NCI-H1694 (cell line): ENCODE measurements at places on chromosomes 11 and 22.
A peak's percentile ranks its signal among the peaks of the same experiment; 100 is the strongest.

- DNase-seq = no peak
Measured at GRCh38 chr11:109027851-109028250, 363.0 kb downstream of the DDX10 start.

GRCh38 chr11:1295086-1295485, 14.3 kb downstream of the TOLLIP start:
- DNase-seq = no peak

DNA sequence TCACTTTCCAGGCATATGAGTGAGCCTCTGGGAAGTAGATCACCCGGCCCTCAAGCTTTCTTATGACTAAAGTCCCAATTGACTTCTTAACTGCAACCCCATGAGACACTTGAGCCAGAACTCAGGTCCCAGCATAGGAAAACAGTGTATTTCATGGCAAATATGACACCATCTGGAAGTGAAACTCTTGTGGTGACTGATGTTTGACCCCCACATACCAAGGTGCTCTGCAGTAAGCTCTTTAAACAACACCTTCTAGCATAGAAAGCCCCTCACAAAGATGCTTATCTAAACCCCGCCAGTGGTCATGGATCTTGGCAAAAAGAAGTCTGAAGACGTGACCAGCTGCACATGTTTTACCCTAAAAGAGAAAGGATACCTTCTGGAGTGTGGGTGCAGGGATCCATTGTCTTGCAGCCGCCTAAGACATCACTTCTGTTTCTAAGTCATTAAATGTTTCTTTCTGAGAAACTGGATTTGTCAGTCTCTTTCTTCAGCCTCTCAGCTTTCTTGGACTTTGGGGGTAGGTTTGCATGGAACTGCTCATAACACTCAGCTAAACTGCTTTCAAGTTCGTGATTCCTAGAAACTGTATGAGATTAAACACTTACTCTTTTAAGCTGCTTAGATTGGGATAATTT, 7.4 kb upstream of the PELI3 start:
- no peak for DNase-seq

GRCh38 chr11:5004424-5005274, 10.0 kb downstream of the OR51L1 start:
- peak; percentile 25 for DNase-seq

- peak; percentile 4 for DNase-seq
Measured at GRCh38 chr11:101456812-101457211, 127.0 kb downstream of the TRPC6 start.

DNA sequence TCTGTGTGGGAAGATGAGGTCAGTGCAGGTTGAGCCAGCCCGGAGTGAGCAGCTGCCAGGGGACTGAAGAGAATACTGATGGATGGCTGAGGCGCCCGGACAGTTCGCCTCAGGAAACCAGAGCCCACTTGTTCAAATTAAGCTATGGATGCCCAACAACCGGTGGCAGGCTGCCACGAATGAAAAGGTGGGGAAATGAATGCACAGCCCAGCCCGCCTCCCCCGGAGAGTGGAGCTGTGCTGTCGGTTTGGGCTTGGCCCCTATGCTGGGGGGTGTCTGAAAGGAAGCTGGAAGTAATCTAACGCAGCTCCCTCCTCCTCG, 21.9 kb downstream of the HSPA8 start:
- no peak for DNase-seq

GRCh38 chr22:26172389-26172990, 3.2 kb downstream of the SEZ6L start:
- peak; percentile 7 for DNase-seq

- no peak for DNase-seq
Measured at GRCh38 chr11:20163783-20164481, 3.7 kb upstream of the DBX1 start.

GRCh38 chr11:1565904-1566247, 6.2 kb downstream of the DUSP8 start:
- no peak for DNase-seq

- DNase-seq = no peak
Measured at GRCh38 chr11:128890543-128891368, at the start of gene KCNJ5. Gene KCNJ5, plus strand, starts transcription at chr11:128891356. Its CDS starts 19,918 bp downstream, at chr11:128911274.

DNA sequence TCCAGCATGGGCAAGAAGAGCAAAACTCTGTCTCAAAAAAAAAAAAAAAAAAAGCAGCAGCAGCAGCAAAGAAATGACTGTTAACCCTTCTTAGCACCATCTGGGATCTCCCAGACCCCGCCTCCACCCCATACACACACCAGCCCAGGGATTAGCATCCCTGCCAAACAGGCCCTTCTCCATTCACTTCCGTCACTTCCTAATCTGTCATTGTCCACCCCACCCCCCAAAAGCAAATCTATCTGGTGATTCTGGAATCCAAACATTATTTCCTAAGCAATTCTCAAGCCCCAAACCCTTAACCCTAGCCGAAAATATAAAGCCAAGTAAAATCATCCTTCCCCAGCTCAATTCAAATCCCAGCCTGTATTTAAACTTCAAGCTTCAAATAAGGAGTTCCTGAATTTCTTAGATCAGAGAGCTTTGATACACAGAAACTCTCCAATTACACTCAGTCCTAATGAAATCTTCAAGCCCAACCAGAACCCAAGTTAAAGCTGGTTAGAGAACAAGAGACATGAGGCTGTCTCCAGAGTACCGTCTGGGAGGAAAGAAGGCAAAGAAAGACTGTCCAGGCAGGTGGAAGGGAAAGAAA, 6.0 kb upstream of the AHNAK start:
- no peak for DNase-seq

DNA sequence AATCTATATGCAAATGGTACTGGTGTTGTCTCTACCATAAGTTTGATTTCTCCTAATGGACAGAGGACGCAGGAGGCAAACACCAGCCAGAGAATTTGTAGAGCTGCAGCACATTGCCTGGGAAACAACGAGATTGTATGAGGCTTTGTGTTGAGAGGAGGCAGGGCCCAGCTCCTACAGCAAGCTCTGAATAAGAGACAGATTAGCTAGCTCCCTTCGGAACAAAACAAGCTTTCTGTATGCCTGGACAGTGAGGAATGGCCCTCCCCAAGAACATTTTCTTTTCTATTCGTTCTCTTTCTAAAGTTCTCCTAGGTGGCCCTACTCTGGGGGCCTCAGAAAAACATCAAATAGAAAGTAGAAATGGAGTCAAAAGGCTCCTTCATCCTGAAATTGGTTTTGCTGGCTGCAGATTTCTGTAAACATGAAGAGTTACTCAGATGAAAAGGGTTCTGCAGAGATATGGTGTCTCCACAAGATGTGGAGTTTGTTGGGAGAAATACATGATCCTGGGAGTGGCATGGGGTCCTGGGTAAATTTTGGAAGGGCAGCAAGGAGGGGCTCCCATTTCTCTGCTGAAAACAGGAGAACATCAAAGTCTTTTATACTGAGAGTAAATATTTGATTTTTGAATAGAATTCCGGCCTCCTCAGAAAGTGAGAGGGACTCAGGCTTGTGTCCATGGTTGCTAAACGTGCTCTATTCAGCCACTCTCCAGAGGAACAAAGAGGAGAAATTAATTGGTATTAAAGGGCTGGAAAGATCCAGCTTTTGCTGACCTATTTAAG, 6.8 kb upstream of the HEPACAM start:
- no peak for DNase-seq

- no peak for DNase-seq
Measured at GRCh38 chr11:109424901-109425300, 2.9 kb downstream of the C11orf87 start.

- no peak for DNase-seq
Measured at GRCh38 chr11:86182976-86183584, 61.5 kb upstream of the EED start.

GRCh38 chr22:50105208-50106100, 15.6 kb downstream of the MOV10L1 start:
- DNase-seq = no peak

DNA sequence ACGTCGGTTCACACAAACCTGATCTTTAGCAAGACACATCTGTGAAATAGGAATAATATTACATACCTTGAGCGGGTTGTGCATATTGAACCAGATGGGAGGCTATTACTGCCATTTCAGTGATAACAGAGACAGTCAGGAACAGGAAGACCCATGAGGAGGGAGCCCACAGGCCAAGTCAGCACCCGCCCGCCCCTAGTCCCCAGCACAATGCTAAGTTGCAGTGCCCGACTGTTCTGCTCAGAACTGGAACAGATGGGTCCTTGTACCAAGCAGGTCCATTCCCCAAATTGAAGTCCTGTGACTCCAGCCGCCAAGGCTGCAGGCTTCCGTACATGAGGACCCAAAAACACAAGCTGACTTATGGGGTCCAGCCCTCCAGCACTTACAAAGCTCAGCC, 9.3 kb downstream of the CXCR5 start:
- no peak for DNase-seq

- no peak for DNase-seq
Measured at GRCh38 chr22:35368386-35368785, 12.5 kb upstream of the HMOX1 start.

GRCh38 chr22:32858121-32858703, 56.7 kb downstream of the TIMP3 start:
- DNase-seq = no peak

DNA sequence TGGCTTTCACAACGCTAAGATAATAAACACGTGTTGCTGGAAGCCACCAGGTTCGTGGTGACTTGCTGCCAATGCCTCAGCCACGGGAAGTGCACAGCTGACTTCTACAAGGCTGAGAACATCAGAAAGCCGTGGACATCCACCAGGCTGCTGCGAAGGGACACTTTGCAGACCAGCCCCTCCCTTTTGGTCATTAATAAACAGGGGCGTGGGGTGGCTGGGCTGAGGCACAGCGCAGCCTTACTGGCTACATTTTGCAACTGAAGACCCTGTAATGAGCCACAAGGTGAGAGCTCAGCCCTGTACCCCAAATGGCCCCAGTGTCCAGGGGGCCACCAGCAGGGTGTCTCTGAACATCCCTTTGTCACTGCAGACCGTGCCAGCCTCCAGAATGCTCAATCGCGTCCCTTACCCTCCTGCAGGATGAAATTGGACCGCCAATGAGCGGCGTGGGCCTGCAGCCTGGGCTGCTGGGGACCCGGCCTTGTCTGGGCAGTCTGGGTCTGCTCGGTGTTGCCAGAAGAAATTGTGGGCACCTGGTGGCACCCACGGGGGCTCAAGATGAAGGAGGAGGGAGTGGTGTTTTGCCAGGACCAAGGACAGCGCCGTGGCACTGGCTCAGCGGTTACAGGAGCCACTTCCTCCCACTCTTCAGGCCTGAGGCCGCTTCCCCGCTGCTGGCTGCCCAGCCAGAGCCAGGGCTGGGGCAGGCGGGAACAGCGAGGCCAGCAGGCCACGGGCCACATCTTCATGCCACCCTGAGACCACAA, 181.9 kb downstream of the CTTN start:
- no peak for DNase-seq

DNA sequence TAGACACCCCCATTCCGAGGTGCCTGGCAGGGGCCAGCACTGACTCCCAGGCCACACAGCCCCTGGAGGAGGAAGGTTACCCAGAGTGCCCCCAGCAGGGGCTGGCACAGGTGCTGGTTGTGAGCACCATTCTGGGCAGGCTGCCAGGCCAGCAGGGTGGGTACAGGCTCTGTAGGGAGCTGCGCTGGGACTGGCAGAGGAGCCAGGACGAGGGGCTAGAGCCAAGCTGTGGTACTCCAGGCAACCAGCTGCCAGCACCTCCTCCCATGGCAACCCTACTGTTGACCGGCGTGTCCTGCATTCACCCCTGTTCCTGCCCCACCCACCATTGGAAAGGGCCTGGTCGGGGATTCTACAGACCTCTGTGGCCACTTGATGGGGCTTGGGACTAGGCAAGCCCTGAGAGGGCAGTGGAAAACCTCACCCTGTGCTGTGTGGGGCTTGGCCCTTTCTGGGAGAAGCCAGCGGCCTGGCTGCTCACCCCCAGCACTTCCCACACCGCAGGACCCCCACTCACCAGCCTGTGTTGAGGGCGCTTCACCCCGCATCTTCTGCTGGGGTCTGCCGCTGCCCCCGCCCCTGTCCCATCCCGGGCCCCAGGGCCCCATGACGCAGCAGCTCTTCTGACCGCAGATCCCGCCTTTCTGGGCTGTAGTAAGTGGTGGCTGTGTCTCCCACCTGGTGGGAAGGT, 1.9 kb downstream of the CLDN5 start:
- peak; percentile 81 for DNase-seq

- DNase-seq = no peak
Measured at GRCh38 chr11:73528483-73529203, 69.3 kb downstream of the FAM168A start.

DNA sequence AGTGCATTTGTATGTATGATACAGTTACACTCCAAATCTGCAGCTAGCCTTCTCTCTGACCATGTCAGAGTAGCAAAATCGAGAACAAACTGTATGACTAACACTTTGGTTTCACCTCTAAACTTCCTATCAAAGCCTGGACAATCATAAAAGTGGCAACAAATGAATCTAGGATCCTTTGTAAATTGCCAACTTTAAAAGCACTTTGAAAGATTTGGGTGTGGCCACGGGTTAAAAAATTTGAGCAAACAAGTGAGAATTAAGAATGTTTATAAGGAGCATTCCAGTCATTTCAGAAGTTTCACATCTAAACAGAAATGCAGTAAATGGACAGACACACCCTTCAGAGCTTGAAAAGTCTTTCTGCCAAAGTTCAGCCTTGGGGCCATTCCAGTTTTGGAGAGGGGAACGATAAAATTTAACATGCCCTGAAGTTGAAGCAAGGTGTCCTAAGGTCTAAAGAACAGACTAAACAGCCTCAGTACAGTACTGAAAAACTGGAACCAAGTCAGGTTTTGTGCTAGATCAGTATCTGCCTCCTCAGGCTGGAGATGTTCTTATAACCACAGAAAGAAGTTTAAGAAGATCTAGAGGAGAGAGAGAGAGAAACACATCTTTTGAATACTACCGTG, 181.9 kb upstream of the BDNF start:
- no peak for DNase-seq

DNA sequence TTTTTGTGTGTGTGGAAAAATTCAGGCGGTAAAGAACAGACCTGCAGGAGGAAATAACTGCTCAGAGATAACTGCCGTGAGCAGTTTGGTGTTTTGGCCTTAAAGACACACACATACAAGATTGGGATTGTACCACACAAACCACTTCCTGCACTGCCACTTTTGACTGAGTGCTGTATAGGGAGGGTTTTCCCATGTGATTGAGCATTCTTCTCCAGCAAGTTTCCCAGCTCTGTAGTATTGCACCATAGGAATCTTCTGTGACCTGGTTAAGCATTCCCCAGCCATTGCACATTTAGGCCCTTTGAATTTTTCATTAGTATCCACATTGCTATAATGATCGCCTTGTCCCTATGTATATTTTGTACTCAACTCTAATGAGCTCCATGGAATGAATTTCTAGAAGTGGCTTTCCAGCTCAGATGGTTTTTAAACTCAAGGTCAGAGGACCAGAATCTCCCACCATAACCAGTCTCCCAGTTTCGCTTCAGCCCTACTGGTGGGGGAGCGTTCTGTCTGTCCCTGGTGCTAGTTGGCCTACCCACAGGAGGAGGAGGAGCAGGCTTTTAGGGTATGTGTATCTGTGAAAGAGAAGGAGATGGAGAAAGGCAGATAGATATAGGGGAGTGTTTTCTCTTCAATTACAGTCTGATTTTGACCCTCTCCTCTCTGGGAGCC, 9.3 kb downstream of the CD82 start:
- DNase-seq = no peak
